ENCODE measurements at places on chromosomes 12 and 14. TPM values are rescaled to one million over a fixed set of nuclear protein-coding genes. Genes with fewer than 3 reads are reported as not detected.

The OR5AU1 gene
- total RNA-seq = not detected

The STYK1 gene
- total RNA-seq = 4.9 TPM

The TMCC3 gene
- 4.3 TPM for total RNA-seq

The GNPTAB gene
- total RNA-seq = 39.1 TPM

The BAZ1A gene
- total RNA-seq = 29.6 TPM

The TMEM132D gene
- total RNA-seq = not detected

The FOXG1 gene
- total RNA-seq = not detected

The RDH12 gene
- 0.28 TPM for total RNA-seq

The E2F7 gene
- total RNA-seq = 11.6 TPM

The PTPRR gene
- total RNA-seq = 1.9 TPM

The CAPZA3 gene
- not detected for total RNA-seq

The LRP1-AS gene
- total RNA-seq = not detected

The CLEC9A gene
- not detected for total RNA-seq
